Left cardiac atrium (tissue), 4 donors: ENCODE measurements at places on chromosomes 11 and 22. TPM values are rescaled to one million over a fixed set of nuclear protein-coding genes. Genes with fewer than 3 reads are reported as not detected.

DNA sequence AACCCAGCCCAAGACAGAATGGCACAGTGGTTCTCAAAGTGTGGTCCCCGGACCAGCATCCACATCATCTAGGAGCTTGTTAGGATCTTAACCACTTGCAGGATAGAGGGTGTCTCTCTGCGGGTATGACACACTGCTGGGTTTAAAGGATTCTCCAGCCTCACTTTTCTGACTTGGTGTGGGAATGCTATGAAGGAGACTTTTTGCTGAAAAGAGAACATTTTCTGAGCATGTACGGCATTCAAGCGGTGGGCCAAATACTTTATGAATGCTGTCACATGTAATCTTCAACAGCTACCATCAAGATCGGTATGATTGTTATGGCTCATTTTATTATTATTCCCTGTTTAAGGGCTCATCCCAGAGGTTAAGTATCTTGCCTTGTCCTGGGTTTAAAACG, 1.8 kb upstream of the CD82 start:
- no peak for DNase-seq

- DNase-seq, result no peak
Observed at GRCh38 chr22:44179196-44179988, 1.3 kb upstream of the PARVG start.

- DNase-seq, result no peak
Observed at GRCh38 chr11:120425527-120425926, 86.0 kb upstream of the GRIK4 start.

GRCh38 chr11:128057786-128058395, 529.5 kb downstream of the ETS1 start:
- no peak for DNase-seq

DNA sequence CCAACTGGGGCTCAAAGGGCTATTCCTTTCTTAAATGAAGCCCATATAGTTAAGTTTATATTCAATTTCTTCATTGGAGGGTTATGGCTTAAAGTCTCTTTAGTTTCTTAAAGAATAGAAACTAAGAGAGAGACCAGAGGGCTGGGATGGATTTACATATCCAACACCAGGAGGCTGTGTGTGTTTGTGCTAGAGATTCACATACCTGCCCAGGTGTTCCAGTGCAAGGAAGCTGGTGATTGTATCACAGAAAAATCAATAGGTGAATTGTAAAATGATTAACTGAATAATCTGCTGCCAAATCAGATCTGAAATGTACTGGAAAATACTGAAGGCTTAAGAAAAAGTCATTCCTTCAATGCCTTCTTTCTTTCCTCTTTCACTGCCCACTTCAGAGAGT, 148.2 kb upstream of the BDNF start:
- no peak for DNase-seq

DNA sequence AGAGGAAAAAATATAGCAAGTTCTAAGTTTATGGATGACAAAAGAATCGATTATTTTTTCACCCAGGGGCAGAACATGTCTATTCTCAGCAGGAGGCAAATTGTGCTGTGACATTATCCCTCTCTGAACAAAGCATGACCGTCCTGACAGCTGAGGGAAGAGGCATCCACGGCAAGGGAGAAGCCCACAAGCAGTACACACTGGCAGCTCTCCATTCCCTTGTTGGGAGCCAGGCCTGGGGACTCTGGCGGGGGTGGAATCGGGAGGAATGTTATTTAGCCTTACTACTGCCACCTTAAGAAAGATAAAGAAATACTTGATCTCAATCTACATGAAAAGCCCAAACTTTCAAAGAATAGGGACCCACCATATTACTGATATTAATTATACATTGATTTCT, 3.4 kb downstream of the KIRREL3 start:
- no peak for DNase-seq

GRCh38 chr22:31177420-31178162, 17.6 kb downstream of the RNF185 start:
- DNase-seq, result no peak

GRCh38 chr11:100949443-100949842, 180.2 kb downstream of the PGR start:
- no peak for DNase-seq

DNA sequence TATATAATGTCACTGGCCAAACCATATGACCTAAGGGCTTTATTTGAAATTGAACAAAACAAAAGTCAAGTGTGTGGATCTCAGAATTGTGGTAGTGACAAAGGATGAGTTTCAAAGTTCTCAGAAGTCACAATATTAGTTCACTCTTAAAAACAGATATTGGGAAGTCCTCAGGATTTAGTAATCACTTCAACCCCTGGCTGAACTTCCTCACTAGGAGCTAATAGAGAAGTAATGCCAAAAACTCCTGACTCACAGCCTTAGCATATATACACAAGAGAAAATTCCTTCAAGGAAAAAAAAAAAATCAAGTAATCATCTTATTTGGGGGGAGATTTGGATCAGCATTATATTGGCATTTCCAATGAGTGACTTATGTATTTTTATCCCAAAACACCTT, 75.6 kb upstream of the APOA1 start:
- no peak for DNase-seq

GRCh38 chr11:44574610-44575287, 9.3 kb downstream of the CD82 start:
- DNase-seq, result no peak

GRCh38 chr11:116688202-116688540, 84.6 kb downstream of the BUD13 start:
- no peak for DNase-seq

- DNase-seq, result peak; percentile 83
Observed at GRCh38 chr11:68659158-68659921, 25.0 kb upstream of the GAL start.

GRCh38 chr11:22454461-22455090, 116.4 kb downstream of the SLC17A6 start:
- DNase-seq, result no peak

- DNase-seq, result peak; percentile 42
Observed at GRCh38 chr11:13207665-13208594, 69.7 kb upstream of the BMAL1 start.

GRCh38 chr22:19149991-19150390, at the start of gene GSC2:
TSS of gene GSC2 (minus strand) at chr22:19150292. CDS start at chr22:19150283, 9 bp downstream.
- no peak for DNase-seq

DNA sequence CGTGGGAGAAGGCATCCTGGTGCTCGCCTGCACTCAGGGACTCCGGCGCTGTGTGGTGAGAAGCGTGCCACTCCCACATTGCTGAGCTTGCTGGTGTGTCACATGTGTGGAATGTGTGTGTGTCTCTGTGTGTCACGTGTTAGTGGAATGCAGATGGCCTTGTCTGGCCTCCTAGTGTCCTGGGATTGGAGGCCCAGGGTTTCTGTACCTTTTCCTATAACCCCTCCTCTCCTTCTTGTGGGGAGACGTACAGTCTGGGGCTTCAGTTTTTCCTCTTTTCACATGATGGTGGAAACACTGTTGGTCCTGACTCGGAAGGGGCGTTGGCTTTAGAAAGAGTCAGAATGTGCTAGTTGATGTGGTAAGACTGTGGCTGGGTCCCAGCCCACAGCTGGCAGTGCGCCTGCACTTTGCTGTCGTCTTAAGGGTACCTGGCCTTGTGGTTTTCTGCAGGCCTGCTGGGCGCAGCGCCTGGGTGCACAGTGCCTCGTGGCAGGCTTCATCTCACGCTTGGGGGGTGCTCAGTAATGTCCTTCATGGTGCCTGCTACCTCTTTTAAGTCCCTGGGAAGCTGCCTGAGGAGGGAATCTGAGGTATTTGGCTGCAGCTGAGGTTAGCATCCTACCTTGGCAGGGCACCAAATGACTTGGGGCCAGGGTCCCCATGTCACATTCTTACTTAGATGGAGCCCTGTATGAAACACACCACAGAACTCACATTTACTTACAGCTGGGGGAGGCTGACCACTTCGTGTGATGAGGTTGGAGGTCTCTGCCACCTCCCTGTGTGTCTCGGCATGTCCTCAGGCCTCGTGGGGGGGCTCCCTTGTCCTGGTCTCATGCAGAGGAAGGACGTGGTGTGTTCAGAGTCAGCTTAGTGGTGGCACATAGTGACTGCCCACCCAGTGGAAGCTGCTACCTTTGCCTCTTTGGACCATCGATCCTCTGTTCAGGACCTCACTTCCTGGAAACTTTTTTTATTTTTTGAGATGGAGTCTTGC, 61.9 kb downstream of the MED15 start:
- DNase-seq, result peak; percentile 63

DNA sequence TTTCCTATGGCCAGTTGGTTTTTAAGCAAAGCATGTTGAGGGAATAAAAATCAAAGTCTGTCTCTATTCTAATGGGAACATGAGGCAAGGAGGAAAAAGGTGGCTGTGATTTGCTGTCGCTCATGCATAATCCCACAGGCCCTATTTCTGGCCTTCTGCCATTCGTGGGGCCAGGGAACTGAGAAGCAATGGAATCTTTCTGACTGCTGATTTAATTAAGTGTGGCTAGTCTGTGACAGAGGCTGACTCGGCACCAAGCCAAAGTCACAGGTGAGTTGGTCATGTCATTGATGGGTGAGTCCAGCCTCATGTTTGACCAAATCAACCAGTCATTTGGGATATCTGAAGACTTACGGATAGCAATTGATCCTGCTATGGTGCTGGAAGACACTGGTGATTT, 429.3 kb upstream of the CADM1 start:
- no peak for DNase-seq

DNA sequence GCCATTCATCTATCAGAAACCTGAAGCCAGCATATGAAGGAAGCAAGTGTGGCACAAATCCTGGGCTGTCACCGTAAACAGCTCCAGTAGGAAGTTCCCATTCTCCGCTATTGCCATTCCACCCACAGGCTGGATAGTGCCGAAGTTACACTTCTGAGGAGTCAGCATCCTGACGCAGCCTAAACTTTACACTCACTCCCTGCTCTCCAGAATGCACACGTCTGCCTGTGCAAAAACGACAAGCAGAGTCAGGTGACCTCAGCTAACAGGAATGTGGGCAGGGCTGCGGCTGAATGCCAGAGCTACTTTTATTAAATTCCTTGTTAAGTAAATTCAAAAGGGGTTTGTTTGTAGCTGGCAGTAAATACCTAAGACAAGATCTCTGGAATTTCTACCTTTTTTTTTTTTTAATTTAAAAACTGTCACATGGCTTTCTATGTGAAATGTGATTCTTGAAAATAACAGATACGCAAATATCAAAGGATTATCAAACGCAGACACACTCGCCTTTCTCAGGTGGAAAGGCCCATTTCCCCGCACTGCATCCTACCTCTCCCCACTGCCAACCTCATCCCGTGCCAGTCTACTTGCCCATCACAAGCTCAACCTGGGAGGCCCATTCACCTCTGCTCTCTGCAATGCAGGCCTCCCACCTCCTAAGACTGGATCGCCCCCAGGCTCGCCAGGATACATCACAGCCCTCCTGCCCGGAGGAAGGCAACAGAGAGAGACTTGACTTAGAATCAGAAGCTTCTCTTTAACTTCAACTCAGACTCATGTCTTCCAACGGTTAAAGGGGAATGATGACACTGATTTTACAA, 33.5 kb downstream of the NFRKB start:
- DNase-seq, result peak; percentile 54

DNA sequence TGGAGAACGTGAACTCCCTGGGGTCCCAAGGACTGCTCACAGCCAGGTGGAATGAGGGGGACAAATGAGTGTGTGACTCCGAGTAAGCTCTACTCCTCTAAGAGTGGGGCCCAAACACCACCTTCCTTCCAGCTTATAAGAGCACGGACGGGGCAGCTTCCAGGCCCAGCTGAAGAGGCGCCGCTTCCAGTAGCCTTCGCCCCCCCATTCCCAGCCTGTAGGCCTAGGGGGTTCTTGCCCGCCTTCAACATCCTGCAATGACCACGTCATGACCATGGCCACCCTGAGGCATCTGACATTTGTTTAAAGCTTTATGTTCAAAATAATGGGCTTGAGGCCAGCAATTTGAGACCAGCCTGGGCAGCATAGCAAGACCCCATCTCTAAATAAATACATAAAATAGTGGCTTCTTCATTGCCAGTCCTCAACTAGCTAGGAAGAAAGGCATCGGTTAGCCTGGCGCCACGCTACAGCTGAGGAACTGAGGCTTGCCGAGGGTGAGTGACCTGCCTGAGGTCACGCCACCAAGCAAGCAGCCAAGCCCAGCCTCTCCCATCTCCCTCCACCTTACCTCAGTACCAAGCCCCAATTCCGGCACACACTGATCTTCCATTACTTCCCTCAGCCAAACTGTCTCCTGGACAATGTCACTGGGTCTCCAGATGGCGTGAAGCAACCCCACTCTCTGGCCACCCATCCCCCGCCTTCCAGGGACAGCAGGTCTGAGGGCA, 7.8 kb upstream of the TNFRSF13C start:
- no peak for DNase-seq

DNA sequence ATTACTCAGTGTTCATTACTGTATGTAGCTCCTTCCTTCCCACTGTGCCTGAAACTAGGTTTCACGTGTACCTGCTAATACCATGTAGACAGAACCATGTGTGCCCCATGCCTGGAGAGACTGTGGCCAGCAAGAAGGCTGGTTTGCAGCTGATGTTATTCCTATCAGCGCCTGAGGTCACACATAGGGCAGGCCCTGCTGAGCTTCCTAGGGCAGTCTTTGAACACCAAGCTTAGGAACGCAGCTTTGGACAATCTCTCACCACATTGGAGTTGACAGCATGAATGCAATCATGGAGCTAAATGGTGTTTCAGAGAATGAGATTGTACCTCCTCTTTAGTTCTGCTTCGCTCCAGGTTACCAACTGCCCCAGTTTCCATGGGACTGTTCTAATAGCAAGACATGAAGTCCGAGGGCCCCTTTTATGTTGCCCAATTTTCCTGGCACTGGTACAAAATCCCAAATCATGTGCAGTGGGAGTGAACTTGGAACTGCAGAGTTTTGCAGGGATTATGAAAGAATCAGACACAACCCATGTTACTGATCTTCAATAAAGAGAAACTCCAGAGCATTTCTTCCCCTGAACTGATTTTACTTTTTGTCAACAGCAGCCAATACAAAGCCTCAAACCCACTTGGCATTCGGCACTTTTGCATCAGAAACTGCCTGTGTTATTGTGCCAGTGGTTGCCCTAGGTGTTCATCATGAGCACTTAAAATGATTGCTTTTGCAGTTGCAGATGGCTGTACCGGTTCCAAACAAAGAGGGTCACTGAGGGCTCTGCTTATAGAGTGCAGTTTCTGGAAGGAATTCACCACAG, 154.2 kb upstream of the TTC12 start:
- no peak for DNase-seq

- DNase-seq, result no peak
Observed at GRCh38 chr22:17575151-17575550, 11.9 kb downstream of the SLC25A18 start.

RBMXL2 gene
- not detected for total RNA-seq

TMEM151A gene
- total RNA-seq, result 1.1 TPM

SPI1 gene
- 19.5 TPM for total RNA-seq

KCNK4 gene
- total RNA-seq, result not detected

TMEM191B gene
- total RNA-seq, result 0.91 TPM

NPTXR gene
- 26.9 TPM for total RNA-seq
